ENCODE measurements at places on chromosomes 13 and 19. TPM values are rescaled to one million over a fixed set of nuclear protein-coding genes. Genes with fewer than 3 reads are reported as not detected.
A peak's percentile ranks its signal among the peaks of the same experiment; 100 is the strongest.

Gene RXFP2
- not detected for total RNA-seq

Gene USHBP1
- 0.70 TPM for total RNA-seq

Gene SIGLEC8
- total RNA-seq, result 1.2 TPM

Gene C19orf67
- not detected for total RNA-seq

DNA sequence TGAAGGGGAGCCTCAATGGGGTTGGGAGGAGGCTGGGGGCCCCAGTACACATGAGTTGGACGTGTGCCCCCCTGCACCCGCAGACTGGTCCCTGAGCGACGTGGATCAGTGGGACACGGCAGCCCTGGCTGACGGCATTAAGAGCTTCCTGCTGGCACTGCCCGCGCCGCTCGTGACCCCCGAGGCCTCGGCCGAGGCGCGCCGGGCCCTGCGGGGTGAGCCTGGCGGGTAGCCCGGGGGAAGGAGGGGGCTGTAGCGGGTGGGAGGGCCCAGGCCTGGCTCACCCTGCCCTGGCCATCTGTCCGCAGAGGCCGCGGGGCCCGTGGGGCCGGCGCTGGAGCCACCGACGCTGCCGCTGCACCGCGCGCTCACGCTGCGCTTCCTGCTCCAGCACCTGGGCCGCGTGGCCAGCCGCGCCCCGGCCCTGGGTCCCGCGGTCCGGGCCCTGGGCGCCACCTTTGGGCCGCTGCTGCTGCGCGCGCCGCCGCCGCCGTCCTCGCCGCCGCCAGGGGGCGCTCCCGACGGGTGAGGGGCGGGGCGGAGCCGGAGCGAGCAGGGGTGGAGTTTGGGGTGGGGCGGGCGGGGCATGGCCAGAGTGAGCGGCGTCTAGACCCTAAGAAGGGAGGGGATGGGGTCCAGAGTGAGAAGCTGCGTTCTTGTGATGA lies 8.1 kb downstream of the PIK3R2 start:
- H3K4me1 ChIP-seq, result peaks cover 61% of the 10 kb centered on the region
- peaks cover 24% of the 10 kb centered on the region for H3K36me3 ChIP-seq
- peak overlapping the region; percentile 40 for H3K4me3 ChIP-seq
- H3K27me3 ChIP-seq, result no peaks in the 10 kb centered on the region
- DNase-seq, result no peak

DNA sequence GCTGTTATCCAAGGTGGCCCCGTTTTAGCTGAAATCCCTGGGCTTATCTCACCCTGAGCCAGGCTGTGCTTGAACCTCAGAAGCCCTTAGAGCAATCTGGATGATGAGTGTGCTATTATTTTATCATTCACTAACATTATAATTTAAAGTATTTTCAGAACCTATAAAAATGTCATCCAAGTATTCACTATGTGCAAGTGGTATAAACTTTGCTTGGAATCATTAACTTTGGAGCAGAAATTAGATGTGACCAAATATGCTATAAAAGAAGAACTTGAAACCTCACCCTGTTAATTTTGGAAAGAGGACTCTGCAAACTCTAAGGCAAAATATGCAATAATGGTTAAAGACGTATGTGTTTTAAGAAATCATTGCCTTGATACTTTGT lies 147.5 kb downstream of the USP12 start:
- H3K27me3 ChIP-seq, result no peaks in the 10 kb centered on the region
- H3K27ac ChIP-seq, result no peak overlapping the region
- DNase-seq, result no peak
- H3K4me1 ChIP-seq, result peaks cover 26% of the 10 kb centered on the region
- H3K36me3 ChIP-seq, result no peaks in the 10 kb centered on the region

DNA sequence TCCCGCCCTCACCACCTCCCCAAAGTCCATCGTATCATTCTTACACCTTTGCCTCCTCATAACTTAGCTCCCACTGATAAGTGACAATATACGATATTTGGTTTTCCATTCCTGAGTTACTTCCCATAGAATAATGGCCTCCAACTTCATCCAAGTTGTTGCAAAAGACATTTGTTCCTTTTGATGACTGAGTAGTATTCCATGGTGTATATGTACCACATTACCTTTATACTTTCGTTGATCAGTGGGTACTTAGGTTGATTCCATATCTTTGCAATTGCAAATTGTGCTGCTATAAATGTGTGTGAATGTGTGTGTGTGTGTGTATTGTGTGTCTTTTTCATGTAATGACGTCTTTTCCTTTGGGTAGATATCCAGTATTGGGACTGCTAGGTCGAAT lies 109.6 kb downstream of the ZNF536 start:
- no peak for DNase-seq
- no peak overlapping the region for H3K4me3 ChIP-seq
- H3K27me3 ChIP-seq, result no peaks in the 10 kb centered on the region
- H3K27ac ChIP-seq, result no peak overlapping the region
- no peaks in the 10 kb centered on the region for H3K36me3 ChIP-seq

- H3K4me1 ChIP-seq, result no peaks in the 10 kb centered on the region
- no peak overlapping the region for H3K4me3 ChIP-seq
- DNase-seq, result no peak
- no peaks in the 10 kb centered on the region for H3K36me3 ChIP-seq
Observed at GRCh38 chr13:50979187-50979586, 69.6 kb downstream of the RNASEH2B start.

DNA sequence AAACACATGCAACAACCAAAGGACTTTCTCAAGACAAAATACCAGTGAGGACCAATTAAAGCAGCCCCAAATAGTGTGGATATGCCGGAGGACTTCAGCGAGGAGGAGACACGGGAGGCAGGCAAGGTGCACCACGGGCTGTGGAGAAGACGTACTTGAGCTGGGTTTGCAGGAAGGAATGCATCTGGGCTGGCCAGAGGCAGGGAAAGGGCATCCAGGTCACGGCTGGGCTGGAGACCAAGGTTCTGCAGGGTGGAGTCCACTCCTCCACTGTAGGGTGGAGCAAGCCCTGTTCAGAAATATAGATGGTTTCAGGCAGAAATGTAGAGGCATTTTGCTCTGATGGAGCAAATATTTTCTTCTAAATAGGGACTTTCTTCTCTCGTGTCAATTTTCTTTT lies 36.6 kb upstream of the MEDAG start:
- H3K36me3 ChIP-seq, result no peaks in the 10 kb centered on the region
- no peaks in the 10 kb centered on the region for H3K27me3 ChIP-seq
- H3K4me3 ChIP-seq, result no peak overlapping the region
- no peak for DNase-seq

DNA sequence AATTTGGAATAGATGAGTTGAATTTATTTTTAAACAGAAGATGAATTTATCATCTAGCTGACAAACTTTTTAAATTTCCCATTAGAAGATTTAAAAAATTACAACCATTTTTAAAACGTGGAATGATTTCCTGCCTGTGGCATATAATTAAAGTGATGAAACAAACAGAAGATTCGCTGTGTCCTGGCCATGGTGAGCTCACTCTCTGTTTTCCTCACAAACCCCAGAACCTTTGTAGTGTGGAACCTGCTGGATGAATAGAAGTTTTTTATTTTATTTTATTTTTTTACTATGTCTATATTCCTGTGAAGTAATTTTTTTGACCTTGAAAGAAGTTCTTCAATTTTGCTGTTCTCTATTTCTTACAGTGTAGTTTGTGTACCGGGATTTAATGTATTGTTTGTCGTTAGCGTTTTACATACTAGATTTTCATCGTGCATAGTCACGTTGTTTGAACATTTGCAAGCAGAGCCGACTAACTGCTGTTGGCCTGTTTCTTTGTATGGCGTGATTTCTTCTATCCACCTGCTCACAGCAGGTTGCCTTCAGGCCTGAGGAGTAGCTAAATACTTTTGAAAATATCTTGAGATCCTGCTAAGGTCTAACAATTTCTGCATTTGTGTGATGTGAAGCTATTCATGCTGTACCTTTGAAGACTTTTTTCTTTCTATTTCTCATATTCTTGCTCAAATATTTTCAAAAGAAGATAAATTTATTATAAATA lies 149.2 kb downstream of the GGACT start:
- no peak overlapping the region for H3K4me3 ChIP-seq
- H3K36me3 ChIP-seq, result no peaks in the 10 kb centered on the region
- H3K4me1 ChIP-seq, result peaks cover 11% of the 10 kb centered on the region

- no peak overlapping the region for H3K4me3 ChIP-seq
- H3K27me3 ChIP-seq, result no peaks in the 10 kb centered on the region
- H3K4me1 ChIP-seq, result no peaks in the 10 kb centered on the region
- no peak overlapping the region for H3K27ac ChIP-seq
- H3K36me3 ChIP-seq, result no peaks in the 10 kb centered on the region
- DNase-seq, result no peak
Observed at GRCh38 chr13:96474181-96474557, 384.3 kb downstream of the HS6ST3 start.

DNA sequence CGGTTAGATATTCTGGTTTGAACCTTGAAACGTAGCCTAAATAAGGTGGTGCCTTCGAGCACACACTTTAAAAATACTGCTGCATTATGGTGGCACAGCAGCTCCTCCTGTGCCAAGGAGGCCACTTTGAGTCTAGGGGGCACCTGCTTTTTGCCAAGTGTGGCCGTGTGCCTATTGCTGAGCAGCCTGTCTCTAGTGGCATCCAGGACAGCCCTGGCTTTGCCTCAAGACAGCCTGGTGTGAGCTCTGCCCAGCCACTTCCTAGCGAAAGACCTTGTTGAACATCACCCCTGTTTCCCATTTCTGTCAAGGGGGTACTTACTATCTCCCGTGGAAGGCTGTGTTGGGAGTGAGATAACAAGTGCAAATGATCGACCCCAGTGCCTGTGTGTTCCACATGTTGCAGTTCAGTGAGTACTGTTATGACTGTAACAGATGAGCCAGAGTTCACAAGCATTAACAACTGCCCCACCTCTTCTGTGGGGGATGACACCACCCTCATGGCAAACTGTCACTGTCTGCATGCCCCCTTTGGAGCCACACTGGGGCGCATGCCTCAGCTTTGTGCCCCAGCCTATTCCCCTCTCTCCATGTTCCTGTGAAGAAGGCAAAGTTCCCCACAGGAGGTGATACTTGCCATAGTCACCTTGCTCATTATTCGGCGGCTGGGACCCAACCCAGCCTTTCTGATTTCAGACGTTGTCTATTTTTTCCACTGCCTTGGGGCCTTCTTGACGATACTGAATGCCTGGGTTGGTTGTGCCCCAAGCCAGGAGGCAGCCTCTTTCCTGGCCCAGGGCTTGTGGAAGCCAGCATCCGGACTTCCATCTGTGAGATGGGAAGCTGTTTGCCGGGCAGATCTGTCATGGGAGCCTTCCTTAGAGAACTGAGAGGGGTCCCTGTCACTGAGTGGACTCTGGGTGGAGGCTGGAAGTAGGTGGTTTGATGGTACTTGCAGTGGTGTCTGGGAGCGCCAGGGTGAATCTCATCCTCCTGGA lies 5.4 kb downstream of the GATAD2A start:
- no peaks in the 10 kb centered on the region for H3K27me3 ChIP-seq
- no peak for DNase-seq
- peaks cover 61% of the 10 kb centered on the region for H3K4me1 ChIP-seq
- no peak overlapping the region for H3K4me3 ChIP-seq
- H3K27ac ChIP-seq, result no peak overlapping the region
- no peaks in the 10 kb centered on the region for H3K36me3 ChIP-seq

DNA sequence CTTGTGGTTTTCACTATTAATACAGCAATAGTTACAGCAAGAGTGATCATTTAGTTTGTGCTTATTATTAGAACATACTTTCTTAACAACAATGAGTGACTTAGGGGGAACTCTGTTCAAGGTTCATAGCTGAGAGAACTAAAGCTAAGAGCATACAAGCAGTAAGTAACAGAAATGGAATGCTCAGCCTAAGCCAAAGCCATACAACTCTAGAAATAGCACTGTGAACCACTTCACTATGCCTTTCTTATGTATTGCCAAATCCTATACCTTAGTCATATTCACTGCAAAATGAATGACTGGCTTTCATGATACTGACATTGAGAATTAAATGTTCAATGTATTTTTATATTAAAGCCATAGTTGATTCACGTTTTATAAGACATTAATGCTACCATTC lies 599.7 kb upstream of the SLITRK1 start:
- no peaks in the 10 kb centered on the region for H3K27me3 ChIP-seq
- no peak for DNase-seq
- H3K4me3 ChIP-seq, result no peak overlapping the region
- H3K4me1 ChIP-seq, result peaks cover 4% of the 10 kb centered on the region
- H3K27ac ChIP-seq, result no peak overlapping the region

GRCh38 chr13:73481886-73482445 lies 423.2 kb downstream of the KLF5 start:
- H3K27ac ChIP-seq, result no peak overlapping the region
- no peak overlapping the region for H3K4me3 ChIP-seq
- H3K36me3 ChIP-seq, result no peaks in the 10 kb centered on the region
- no peaks in the 10 kb centered on the region for H3K4me1 ChIP-seq
- H3K27me3 ChIP-seq, result no peaks in the 10 kb centered on the region

- no peaks in the 10 kb centered on the region for H3K4me1 ChIP-seq
- no peak for DNase-seq
- no peaks in the 10 kb centered on the region for H3K27me3 ChIP-seq
- no peaks in the 10 kb centered on the region for H3K36me3 ChIP-seq
- no peak overlapping the region for H3K27ac ChIP-seq
- H3K4me3 ChIP-seq, result no peak overlapping the region
Observed at GRCh38 chr19:37683520-37683919, 28.3 kb upstream of the ZFP30 start.

DNA sequence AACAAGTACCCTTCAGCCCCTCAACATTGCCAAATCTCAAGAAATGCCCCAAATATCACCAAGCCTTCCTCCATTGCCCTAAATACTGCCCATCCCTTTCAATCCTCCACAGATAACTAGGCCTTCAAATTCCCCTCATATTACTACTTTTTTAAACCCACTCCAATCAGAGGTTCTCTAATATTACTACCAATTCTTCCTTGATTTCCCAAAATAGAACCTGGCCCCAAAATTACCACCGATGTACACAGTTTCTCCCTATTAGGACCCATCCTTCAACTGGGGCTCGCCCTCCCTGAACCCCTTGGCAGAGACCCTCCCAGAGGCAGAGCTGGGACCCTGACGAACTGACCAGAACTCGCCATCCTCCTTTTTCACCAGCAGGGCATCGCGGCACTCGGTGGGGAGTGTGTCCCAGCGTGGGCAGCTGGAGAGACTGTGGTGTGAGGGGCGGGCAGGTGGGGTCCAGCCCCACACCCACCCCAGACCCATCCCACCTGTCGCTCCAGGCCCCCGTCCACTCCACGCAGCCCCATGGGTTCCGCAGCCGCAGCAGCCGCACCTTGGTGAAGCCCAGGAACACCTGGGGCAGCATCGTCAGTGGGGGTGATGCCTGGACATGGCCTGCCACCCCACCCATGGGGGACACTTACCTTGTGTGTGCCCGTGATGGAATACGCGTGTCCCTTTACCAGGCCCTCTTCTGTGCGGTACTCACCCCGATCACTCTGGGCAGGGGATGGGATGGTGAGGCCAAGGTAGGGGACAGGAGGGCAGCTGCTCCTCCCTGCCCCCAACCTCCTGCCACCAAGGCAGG lies 6.1 kb downstream of the CAPN12 start:
- H3K4me3 ChIP-seq, result no peak overlapping the region
- peaks cover 33% of the 10 kb centered on the region for H3K4me1 ChIP-seq
- no peaks in the 10 kb centered on the region for H3K36me3 ChIP-seq
- no peak for DNase-seq
- no peaks in the 10 kb centered on the region for H3K27me3 ChIP-seq
- no peak overlapping the region for H3K27ac ChIP-seq

Measured in esophagus squamous epithelium (tissue), 5 donors.